ENCODE measurements at places on chromosomes 4 and X. TPM values are rescaled to one million over a fixed set of nuclear protein-coding genes. Genes with fewer than 3 reads are reported as not detected.

Gene USP26
- not detected for total RNA-seq

Gene LYAR
- 7.2 TPM for total RNA-seq

Gene MSL3
- total RNA-seq = 25.8 TPM

Gene TMEM154
- total RNA-seq = 1.4 TPM

Gene F8A2
- not detected for total RNA-seq

Gene EFHC2
- total RNA-seq = 2.1 TPM

Gene ASB9
- 30.9 TPM for total RNA-seq

Gene SPIN2A
- total RNA-seq = 0.34 TPM

Gene CTBP1
- total RNA-seq = 215 TPM

Gene HSFX2
- not detected for total RNA-seq

Gene RTL5
- 0.69 TPM for total RNA-seq

Gene CFAP47
- total RNA-seq = not detected

Gene SPOCK3
- not detected for total RNA-seq

Gene CXCL10
- 1.5 TPM for total RNA-seq

Gene NLGN3
- 0.33 TPM for total RNA-seq

Gene DCAF4L1
- total RNA-seq = 0.46 TPM

Gene NAT8L
- total RNA-seq = 0.67 TPM

Gene CRMP1
- total RNA-seq = under 0.01 TPM

Gene NDST4
- total RNA-seq = not detected

Gene TDO2
- total RNA-seq = not detected

Gene TCEAL7
- 16.3 TPM for total RNA-seq

Gene CSN1S1
- total RNA-seq = not detected

Gene CSAG2
- not detected for total RNA-seq

Gene RPS6KA3
- total RNA-seq = 59.4 TPM

Gene NEIL3
- 17.6 TPM for total RNA-seq
